SJCRH30 (cell line): ENCODE measurements at places on chromosomes 3 and 15. TPM values are rescaled to one million over a fixed set of nuclear protein-coding genes. Genes with fewer than 3 reads are reported as not detected.

DNA sequence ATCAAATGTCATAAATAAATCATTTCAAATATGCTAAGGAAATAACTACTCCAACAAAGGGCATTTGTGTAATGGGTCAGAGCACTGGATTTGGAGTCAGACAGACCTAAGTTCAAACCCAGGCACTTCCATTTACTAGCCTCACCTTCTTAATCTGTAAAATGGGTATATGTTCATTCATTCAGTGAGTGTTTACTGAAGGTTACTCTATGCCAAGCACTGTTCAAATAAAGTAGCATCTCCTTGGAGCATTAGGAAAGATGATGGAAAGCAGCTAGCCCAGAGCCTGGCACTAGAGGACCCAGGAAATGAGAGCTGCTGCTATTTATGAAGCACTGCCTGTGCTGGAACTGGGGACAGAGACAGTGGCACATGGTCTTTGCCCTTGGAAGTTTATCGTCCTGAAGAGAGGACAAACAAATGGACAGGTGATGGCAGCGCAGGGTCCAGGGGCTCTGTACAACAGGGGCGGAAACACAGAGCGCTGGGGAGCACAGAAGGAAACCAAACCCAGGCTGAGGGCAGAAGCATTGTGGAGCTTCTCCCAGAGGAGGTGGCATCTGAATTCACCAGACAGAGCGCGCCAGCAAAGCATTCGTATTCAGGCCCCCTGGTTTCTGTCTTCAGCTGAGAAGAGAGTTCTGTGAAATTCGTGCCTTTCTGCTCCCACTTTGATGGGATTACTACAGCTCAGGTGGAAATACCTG is 19.0 kb downstream of the TM4SF4 start:
- no peak for DNase-seq

DNA sequence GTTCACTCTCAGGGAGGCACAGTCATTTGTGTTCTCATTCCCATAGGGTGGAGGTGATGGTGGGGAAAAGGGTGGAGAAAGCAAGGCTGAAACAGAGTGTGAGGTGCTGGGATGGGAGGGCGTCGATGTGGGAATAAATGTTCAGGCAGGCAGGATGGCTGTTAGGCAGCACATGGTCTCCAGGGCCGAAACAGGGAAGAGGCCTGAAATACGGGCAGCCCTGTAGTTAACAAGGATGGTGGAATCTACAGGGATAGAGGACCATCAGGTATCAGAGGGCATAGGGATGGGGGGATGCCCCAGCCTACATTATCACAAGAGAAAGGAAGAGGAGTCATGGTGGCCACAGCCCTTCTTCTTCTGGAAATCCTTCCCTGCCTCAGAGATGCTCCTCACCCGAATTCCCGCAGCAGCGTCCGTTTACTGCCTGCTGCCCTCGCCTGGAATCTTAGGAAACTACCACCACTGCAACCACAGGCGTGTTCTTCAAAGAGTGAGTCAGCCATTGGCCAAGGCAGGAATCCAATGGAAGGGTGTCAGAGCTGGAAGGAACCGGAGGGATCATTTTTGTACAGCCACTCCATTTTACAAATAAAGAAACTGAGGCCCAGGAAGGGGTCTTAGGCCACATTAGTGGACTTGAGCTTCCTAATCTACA is 49.7 kb upstream of the POMGNT2 start:
- no peak for DNase-seq

DNA sequence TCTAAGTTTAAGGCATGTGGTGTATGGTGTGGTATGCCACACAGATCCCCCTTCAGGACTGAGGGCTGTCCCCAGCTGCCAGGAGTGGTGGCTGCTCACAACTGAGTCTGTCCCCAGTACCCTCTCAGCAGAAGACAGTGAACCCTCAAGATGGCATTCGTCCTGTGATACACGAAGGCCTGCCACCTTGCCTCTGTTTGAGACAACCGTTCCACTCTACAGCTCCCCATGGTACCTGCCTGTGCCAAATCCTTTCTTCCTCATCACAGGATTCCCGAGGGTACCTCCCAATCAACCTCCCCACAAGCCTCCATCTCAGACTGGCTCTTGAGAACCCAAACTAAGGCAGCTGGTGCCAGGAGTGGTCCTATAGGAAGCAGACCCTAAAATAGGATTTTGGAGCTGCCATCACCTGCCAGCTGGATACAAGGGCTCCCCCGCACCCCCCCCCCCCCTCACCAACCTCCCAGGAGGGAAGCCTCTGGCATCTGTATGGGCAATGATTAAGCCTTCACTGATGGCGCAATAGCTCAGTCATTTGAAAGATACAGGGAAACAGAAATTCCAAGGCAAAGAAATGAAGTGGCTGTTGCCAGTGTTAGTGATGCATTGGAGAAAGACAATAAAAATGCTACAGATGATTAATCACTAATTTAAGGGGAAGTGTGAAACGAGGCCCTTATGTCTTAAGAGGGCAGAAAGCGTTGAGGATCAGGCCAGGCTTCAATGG is 230.0 kb upstream of the LYSMD4 start:
- no peak for DNase-seq

DNA sequence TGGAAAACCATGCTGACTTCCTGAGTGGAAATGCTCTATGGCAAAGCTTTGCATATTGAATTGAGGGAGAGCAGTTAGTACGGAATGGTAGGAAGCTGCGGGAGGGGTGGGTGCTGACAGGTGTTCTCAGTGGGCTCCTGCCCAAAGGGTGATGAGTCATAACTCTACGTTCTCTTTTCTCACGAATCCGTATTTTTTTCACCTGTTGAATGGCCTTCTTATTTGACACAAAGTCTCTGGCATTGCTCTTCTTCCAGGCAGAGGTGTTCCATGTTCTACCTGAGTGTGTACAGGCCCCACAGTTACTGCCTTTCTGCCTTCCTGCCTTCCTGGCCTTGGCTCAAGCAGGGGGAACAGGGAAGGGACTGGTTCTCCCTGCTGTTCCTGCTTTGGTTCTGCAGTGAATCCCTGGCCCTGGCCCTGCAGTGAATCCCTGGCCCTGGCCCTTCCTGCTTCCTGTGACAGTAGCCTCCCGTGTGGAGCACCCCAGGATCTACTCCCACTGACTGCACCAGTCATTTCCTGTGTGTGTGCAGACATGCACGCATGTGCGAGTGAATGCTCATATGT is 31.9 kb downstream of the TRAK1 start:
- no peak for DNase-seq

Gene SERPINI2
- not detected in 2 replicates for total RNA-seq

Gene ERICH6
- not detected in 2 replicates for total RNA-seq

Gene CDHR4
- not detected in 2 replicates for total RNA-seq

Gene CPEB1
- total RNA-seq = 0.04 and 0.13 TPM in 2 replicates

GRCh38 chr3:47324278-47324865 is 41.6 kb downstream of the KLHL18 start:
- DNase-seq = peak; percentile 64

- DNase-seq = no peak
Observed at GRCh38 chr15:57025264-57025926, 107.0 kb downstream of the TCF12 start.

- peak; percentile 43 for DNase-seq
Observed at GRCh38 chr3:24264748-24265158, 229.9 kb downstream of the THRB start.

DNA sequence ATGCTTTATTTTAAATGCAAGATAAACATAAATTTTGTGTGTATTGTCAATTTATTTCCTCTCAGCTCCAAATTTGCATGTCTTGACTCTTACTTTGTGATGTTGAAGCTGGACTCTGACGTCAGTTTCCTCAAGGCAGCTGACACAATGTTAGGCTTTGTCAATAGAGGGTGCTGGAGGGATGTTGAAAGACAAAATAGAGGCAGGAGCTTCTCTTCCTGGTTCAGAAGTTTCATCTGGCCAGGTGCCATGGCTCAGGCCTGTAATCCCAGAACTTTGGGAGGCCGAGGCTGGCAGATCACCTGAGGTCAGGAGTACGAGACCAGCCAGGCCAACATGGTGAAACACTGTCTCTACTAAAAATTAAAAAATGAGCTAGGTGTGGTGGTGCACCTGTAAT is 408.6 kb downstream of the GBE1 start:
- no peak for DNase-seq

DNA sequence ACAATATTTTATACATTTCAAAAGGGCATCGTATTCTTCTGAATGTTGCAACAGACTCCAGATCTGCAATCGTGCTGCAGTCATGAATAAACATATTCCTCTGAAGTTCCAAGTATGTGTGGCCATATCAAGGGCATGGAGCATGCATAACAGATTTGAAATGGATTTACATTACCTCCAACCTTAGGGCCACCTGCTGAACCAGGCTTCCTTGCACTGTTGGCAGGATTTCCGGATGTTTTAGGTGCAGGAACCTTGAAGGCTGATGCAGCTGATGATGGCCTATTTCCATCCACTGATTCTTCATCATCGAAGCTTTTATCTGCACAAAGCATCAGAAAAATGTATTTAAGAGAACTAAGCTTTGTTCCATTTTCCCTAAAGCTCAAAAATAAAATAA is 73.5 kb downstream of the CLASP2 start:
- DNase-seq = no peak

DNA sequence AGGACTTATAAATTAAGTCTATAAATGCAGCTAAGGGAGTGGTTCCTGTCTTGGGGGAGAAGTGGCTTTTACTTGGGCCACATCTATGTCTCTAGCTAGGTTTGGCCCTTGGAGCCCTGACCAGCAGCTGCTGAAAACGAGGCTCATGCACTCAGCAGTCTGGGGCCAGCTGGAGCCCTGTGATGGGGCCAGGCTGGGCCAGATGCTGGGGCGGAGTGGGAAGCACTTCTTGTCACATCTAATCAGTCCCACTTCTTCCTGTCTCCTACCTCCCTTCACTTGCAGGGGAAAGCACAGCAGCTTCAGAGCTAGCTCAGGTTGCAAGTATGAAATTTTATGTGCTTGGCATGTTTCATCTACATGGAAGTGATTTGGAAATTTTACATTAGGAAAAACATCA is 209.9 kb upstream of the ROPN1 start:
- DNase-seq = no peak

- DNase-seq = no peak
Observed at GRCh38 chr15:22933641-22934061, 46.5 kb downstream of the CYFIP1 start.

- no peak for DNase-seq
Observed at GRCh38 chr15:68281008-68281407, 3.5 kb downstream of the FEM1B start.
